ENCODE measurements at places on chromosomes 3 and 15.
A peak's percentile ranks its signal among the peaks of the same experiment; 100 is the strongest.

DNA sequence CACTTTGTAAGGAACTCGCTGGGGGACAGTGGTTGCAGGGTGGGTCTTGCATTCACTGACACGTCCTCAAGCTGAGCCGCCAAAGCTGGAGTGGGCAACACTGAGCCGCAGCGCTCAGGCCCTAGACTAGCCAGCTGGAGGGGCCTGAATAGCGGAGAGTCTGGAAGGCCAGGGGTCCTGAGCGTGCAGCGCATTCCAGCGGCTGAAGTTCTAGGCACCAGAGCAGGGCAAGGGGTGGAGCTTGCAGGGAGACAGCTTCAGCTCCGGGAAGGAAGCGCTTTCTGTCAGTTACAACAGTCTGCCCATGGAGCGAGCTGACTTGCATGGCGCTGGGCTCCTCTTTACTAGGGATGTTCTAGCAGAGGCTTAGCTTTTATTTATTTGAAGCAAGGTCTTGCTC, 2.7 kb downstream of the MAP6D1 start:
- no peak for DNase-seq

DNA sequence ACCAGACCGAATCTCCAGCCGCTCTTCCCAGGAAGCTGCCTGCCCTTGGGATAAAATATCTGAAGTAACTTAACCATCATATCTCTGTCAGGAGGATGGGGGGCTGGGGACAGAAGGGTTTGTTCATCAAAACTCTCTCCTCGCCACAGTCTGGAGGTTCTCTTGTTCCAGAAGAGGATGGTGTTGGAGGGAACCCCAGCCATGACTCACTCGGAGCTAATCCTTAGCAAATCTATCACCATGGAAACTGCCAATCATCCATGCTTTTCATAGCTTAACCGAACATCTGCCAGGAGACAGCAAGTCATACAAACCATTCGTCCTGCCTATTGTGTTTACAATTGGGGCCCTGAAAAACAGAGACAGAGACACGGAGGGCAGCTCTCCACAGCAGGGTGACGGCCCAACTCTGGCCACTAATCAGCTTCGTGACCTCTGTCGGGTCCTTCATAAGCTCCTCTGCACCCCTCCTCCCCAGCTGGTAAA, 73.8 kb upstream of the HEG1 start:
- DNase-seq: peak; percentile 100

DNA sequence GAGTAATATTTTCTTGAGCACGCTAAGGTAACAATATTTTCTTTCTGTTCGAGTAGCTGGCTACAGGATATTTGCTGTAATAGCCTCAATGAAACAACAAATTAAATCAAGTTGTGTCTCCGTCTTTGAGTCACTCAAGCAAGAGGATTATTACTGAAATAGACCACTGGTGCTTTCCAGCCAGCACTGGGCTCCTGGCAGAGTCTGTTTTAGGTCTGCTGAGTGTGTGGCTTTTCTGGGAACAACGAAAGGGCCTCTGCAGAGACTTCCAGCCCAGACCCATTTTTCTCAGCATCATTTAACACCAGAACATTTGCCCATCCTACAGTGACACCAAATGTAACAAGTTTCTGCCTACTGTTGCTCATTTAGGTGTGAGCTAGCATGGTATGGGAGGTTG, 652.9 kb downstream of the MAGI1 start:
- DNase-seq: no peak

DNA sequence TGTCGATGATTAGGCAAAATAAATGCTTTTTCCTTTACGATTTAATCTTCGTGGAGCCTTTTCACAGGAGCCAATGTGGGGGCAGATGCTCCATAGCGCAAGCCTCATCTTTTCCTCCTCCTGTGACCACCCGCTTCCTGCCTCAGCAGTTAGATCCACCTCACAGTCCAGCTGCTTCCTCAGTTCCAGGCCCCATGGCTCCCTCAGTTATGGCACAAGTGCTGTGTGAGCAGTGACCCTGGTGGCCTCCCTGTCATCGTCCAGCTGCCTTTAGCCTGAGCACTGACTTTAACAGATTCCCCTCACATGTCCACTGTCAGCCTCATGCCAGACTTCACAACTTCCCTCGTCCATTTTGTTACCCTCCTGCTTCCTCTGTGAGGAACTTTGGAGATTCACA, 424.6 kb upstream of the GBE1 start:
- no peak for DNase-seq

GRCh38 chr15:82304778-82305090, 42.1 kb downstream of the SAXO2 start:
- no peak for DNase-seq

DNA sequence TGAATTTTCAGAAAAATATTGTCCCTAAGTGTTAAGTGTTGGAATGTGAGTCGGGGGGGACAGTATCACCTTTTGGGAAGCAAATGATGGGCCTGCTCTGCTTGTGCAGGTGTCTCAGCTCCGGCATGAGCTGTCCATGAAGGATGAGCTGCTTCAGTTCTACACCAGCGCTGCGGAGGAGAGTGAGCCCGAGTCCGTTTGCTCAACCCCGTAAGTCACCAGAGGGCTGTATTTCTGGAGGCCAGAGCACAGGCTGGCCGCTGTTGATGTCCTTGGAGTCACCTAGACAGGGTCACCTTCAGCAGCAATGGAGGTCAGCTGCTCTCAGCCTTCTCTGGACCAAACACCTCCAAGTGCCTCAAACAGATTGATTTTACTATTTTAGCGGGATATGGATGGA, 78.0 kb downstream of the CCK start:
- DNase-seq: no peak

DNA sequence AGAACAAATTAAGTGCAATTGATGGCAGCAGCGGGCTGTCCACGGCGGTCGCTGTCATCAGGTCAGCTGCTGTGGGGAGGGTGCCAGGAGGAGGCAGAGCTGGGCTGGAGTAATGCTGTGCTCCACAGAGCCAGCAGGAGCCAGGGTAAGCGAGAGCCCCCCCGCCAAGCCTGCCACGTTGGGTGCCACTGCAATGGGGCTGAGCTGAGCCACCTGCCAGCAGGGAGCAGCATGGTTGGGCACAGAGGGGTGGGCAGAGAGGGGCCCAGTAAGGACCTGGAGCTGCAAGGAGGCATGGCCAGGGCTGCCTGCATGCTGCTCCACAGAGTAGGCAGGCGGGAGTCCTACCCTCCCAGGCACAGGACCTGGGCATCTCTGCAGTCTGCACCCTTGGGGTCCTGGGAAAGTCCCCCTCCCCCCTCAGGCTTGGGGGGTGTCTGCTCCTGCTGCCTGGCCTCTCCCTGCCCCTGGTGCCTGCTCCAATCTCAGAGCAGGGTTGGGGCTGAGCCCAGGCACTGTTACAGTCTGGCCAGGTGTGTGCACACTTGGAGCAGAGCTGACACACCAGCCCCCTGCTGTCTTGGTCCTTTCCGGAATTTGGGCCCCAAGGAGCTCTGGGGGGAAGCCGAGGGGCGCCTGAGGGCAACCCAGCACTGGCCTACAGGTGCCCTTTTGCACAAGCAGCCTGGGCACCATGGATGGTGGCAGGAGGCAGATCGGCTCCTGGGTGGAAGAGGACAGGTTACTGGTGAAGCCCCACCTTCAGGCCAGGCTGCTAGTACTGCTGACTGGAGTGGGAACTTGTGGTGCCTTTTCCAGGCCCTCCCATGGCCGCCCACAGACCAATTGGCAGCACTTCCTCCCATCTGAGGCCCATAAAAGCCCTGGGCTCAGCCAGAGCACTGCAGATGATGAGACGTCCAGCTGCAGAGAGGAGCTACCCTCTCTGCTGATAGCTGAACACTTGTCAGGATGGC, 8.5 kb upstream of the PIAS1 start:
- no peak for DNase-seq

DNA sequence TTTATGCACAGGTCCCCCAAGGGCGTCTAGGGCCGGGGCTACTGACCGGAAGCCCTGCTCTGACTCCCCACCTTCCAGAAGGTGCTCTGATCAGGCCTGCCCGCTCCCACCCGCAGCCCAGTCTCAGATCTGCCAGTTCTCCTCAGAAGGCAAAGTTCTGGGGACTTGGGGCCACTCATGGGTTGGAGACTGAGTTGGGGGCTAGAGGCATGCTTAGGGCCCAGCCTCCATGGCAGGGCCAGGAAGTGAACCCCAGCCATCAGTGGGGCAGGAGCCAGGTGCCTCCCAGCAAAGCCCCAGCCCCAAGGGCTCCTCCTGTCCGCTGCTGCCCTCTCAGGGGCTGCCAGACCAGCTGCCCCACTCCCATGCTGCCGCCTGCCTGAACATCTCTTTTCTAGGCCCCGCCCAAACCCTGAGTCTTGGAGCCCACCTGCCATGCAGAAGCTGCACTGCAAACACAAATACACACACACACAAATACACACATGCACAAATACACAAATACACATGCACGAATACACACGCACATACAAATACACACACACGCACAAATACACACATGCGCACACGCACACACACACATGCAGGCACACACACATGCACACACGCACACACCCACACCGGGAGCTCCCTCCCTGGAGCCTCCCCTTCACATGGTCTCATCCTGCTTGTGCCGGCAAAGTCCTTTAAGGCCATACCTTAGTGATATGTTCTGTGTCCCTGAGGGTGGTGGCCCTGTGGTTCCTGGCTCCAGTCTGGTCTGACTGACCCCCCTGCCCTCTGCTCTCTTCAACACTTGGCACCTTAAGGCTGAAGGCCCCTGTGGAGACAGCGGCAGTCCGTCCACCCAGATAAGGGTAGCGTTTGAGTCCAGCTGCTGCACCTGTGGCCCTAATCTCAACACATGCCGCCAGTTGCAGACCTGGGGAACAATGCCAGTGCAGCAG, 59.2 kb upstream of the KLF13 start:
- DNase-seq: no peak

- no peak for DNase-seq
These were observed 872.4 kb downstream of the NAALADL2 start for GRCh38 chr3:175731543-175731942.

GRCh38 chr15:38378161-38378560, 75.8 kb upstream of the FAM98B start:
- DNase-seq: peak; percentile 20

GRCh38 chr3:79661896-79662295, 105.9 kb downstream of the ROBO1 start:
- no peak for DNase-seq

- peak; percentile 29 for DNase-seq
These were observed 34.0 kb downstream of the PXK start for GRCh38 chr3:58366699-58367098.

DNA sequence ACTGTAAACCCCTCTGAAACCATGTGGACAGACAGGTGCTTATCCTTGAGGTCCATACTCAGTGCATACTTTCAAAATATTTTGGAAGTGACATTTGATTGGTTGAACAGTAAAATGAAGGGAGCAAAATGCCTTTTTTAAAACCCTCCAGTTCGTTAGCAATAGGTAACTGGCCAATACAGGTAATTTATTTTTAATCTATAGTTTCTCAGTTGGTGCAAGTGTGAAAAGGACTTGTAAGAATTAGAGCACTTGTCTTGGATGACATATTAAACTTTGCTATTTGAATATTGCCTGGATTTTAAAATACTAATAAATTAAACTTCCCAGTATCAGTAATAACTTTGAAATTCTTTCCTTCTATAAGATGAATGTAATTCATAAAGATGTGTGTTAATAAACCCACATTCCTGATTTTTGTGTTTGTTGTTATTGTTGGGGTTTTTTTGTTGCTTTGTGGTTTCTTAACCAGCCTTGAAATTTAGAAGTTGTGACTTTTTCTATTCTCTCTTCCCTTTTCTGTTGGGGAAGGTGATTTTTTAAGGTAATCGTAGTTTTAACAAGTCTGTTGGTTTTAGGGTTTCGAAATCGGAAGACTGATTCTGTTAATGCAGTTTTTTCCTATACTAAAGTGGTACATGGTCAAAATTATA, 90.0 kb downstream of the STT3B start:
- no peak for DNase-seq

GRCh38 chr3:192422997-192423342, 304.4 kb downstream of the FGF12 start:
- DNase-seq: no peak

DNA sequence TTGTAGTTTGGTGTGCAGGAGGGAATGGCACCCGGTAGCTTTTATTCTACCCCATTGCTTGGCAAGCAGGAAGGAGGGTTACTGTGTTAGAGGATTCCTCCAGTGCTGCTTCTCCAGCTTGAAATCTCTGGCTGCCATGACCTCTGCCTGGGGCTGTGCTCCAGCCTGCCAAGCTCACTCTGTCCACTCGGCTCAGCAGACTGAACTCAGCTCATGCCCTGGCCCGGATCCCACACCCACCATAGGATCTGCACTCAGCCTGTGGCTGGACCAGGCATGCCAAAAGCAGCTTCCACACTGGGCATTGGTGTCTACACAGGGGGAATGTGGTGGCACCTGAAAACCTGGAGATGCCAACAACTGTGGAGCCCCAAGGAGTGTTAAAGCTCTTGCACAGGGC, 26.3 kb downstream of the CLDN16 start:
- DNase-seq: no peak

DNA sequence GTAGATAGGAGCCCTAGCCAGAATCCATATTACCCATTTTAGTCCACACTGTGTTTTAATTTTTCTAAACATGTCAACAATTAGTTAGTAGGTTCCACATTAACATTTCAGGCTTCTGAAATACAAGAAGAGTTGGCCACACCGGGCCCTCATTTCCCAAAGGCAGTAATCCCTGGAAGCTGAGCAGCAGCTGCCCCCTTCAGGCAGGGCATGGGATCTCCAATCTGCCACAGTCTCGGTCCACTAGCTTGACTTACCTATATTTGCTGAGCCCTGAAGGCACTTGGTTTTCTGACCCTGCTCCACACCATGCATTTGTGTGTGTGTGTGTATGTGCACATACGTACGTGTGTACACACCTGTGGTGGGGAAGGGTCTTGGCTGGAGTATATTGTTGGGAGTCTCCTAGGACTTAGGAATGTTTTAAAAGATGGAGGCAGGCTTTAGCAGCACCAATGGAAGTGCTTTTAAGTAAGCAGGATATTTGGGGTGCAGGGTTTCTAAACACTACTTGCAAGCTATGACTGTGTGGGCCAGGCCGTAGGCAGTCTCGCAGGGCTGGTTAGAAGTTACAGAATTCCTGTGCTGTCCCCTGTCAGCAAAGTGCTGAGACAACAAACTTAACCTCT, 71.2 kb upstream of the SOX14 start:
- DNase-seq: no peak

DNA sequence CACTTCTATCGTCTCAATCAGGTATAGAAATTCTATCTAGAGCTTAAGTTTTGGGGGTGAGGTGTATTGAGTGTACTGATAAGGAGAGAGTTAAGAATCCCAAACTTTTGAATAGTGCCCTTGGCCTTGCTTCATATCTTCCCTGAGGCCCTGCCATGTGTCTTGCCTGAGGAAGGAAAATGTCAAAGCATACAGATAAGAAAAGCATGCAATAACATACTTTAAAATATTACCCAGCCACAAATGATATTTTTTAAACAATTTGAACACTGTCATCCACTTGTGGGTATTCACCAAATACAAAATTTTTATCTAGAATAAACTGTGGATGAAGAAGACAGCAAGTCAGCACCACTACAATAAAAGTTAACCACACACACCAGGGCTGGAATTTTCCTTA, 631.0 kb upstream of the ALCAM start:
- DNase-seq: no peak

Data from AG10803 (cell line).